Transverse colon (tissue), 4 donors: ENCODE measurements at places on chromosomes 12 and 14.

GRCh38 chr12:18990856-18991255 is 138.7 kb upstream of the PLEKHA5 start:
- H3K27ac ChIP-seq = no peak overlapping the region
- no peak overlapping the region for H3K4me3 ChIP-seq
- H3K27me3 ChIP-seq = no peaks in the 10 kb centered on the region
- H3K4me1 ChIP-seq = no peaks in the 10 kb centered on the region

DNA sequence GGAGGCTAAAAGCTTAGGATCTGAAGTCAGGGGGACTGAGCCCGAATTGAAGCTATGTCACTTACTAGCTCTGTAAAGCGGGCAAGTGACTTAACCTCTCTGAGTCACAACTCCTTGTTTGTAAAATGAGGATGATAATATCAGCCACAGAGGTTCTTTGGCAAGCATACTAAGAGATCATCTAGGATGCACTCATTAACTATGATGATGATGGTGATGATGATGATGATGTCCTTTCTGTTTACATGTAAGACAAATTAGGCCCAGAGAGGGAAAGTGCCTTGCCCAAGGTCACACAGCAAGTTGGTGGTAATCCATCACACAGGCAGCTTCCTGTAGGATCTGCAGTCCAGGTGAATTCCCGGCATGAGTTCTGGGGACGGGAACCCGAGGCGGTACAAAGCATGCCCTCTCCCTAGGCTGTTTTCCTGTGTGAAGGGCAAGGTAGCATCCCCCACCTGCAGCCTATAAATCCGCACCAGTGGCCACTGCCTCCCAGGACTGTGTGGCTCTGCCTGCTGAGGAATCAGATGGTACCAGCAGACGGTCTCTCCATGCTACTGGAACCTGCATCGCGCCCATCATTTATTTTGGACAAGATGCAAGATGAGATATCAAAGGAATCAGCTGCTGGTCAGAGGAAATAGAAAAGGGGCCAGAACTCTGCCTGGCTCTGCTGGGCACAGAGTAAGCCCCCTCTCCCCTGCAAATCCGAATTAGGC is 55.2 kb downstream of the MAP1LC3B2 start:
- H3K4me1 ChIP-seq = no peaks in the 10 kb centered on the region
- no peaks in the 10 kb centered on the region for H3K36me3 ChIP-seq
- H3K27me3 ChIP-seq = no peaks in the 10 kb centered on the region

DNA sequence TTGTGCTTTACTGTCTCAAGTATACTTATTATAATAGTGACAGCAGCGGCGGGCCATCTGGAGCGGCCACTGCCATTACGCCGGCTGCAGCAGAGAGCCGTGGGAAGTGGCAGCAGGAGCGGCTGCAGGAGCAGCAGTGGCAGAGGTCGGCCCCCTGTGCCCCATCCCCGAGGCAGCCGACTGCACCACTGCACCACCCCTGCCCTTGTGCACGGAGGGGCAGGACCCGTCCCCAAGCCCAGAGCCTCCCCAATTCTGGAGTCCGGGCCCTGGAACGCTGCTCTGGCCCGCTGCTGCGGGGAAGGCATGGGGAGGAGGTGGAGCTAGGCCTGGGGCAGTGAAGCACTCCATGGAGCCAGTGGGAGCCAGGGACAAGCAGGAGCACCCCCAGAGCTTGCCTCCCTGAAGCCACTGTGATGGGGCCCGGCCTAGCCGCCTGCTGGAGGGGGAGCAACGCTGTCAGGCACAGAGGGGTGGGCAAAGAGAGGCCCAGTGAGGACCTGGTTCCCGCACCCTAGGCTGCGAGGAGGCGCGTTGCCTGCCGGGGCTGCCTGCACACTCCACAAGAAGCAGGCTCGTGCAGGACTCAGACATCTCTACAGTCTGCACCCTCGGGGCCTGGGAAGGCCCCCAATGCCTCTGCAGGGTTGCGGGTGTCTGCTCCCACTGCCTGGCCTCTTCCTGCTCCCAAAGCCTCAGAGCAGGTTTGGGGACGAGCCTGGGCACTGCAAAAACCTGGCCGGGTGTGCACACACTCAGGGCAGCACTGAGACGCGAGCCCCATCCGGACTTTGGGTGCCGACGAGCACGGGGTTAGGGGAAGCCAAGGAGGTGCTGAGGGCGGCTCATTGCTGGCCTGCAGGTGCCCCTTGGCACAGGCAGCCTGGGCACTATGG is 74.2 kb upstream of the RASSF8 start:
- no peak for DNase-seq
- H3K4me1 ChIP-seq = no peaks in the 10 kb centered on the region
- no peak overlapping the region for H3K4me3 ChIP-seq
- H3K27me3 ChIP-seq = no peaks in the 10 kb centered on the region
- H3K36me3 ChIP-seq = no peaks in the 10 kb centered on the region
- no peak overlapping the region for H3K27ac ChIP-seq

- peaks cover 16% of the 10 kb centered on the region for H3K4me1 ChIP-seq
- peak; percentile 20 for DNase-seq
- H3K27ac ChIP-seq = peak overlapping the region; percentile 84
- H3K4me3 ChIP-seq = peak overlapping the region; percentile 24
- no peaks in the 10 kb centered on the region for H3K36me3 ChIP-seq
- no peaks in the 10 kb centered on the region for H3K27me3 ChIP-seq
These were observed 619 bp upstream of the NTN4 start for GRCh38 chr12:95790917-95791849.

GRCh38 chr12:43114316-43114715 is 437.7 kb downstream of the ADAMTS20 start:
- H3K27ac ChIP-seq = no peak overlapping the region
- no peak overlapping the region for H3K4me3 ChIP-seq
- no peak for DNase-seq
- H3K4me1 ChIP-seq = no peaks in the 10 kb centered on the region
- H3K27me3 ChIP-seq = no peaks in the 10 kb centered on the region
- H3K36me3 ChIP-seq = no peaks in the 10 kb centered on the region

DNA sequence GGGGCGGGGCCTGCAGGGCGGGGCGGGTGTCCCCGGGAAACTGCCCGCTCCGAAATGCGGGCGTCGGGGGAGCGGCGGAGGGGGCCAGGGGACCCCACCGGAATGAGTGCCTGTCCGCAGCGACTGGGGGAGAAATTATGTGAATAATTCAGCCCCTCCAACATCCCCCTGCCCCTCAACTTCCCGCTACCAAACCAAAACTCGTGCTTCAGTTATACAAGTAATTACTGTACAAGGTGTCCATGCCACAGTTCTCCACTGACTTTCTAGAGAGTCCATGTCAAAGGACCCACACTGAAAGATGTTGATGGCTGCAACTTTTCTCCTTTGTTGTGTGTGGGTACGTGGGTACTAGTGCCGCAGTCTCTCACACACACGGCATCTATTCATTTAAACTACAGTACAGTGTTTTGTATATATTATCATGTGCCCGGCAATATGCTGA is 414 bp upstream of the CDK17 start:
- peaks cover 26% of the 10 kb centered on the region for H3K4me1 ChIP-seq
- H3K4me3 ChIP-seq = peak overlapping the region; percentile 88
- no peaks in the 10 kb centered on the region for H3K36me3 ChIP-seq

GRCh38 chr12:123142921-123143735 is 7.8 kb downstream of the PITPNM2 start:
- peak overlapping the region; percentile 90 for H3K27ac ChIP-seq
- peaks cover 42% of the 10 kb centered on the region for H3K4me1 ChIP-seq
- H3K4me3 ChIP-seq = no peak overlapping the region
